T1000 (cell line): ENCODE measurements at places on chromosomes 5 and 9.

GRCh38 chr9:38761339-38761738, 41.4 kb upstream of the FAM240B start:
- no peak for DNase-seq

- no peak for DNase-seq
Observed at GRCh38 chr9:18423791-18424531, 50.0 kb upstream of the ADAMTSL1 start.

- no peak for DNase-seq
Observed at GRCh38 chr9:16289639-16290038, 580.8 kb downstream of the BNC2 start.

DNA sequence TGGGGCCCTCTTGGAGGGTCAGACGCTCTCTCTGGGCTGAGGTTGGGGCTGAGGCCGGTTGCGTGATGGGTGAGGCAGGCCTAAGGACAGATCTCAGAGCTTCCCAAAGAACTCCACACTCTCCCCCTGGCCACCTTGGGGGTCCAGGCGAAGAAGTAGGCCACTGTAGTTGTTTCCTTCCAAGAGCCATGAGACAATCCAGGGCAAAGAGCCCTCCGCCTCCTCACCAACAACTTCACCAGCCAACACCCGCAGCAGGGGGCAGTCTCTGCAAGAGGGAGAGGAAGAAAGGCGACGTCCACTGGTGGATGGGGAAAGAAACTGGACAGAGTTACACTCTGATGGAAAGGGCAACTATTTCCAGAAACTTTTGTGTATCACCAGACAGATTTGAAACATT, 10.7 kb downstream of the SLC35A4 start:
- no peak for DNase-seq

DNA sequence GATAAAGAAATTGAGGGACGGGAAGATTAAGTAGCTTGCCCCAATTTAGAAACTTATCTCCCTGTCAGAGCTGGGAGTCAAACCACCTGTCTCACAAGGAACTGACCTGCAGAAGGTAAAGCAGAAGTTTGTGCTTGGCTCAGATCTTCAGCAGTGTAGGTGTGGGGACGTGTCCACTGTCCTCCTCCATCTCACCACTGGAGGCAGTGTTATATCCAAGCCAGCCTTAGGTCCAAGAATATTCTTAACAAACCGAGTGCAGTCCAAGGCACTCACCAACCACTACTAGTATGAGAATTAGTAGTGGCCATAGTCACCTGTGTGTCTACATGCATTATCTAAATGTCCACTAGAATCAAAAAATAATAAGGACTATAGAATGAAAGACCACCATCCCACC, 86.3 kb upstream of the IRX1 start:
- no peak for DNase-seq

- no peak for DNase-seq
Observed at GRCh38 chr9:134326724-134327601, 708 bp downstream of the RXRA start.

DNA sequence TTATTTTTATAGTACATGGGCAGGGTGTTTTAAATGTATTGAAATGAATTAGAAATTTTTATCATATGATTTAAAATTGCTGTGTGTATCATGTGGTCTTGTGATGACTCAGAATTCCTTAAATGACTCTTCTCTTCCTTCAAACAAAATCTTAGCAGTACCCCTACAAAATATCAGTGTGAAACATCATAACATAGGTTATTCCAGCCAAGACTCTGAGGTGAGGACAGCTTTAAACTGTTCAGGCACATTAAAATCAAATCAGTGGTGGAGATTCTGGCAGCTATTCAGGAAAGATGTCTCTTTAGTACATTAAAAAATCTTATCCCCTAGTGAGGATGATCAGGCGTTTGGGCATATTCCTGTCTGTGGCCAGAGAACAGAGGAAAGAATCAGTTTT, 174.0 kb downstream of the MAN2A1 start:
- no peak for DNase-seq

GRCh38 chr5:117262572-117263131, 688.0 kb upstream of the SEMA6A start:
- no peak for DNase-seq
